ENCODE measurements at places on chromosomes 13 and 19. TPM values are rescaled to one million over a fixed set of nuclear protein-coding genes. Genes with fewer than 3 reads are reported as not detected.

The COX6B2 gene
- total RNA-seq = 2.8 TPM

The KLK10 gene
- total RNA-seq = not detected

The SIGLEC10 gene
- not detected for total RNA-seq

The IZUMO2 gene
- not detected for total RNA-seq

The FCAR gene
- total RNA-seq = not detected

The SHANK1 gene
- total RNA-seq = 19.0 TPM

The ZNF430 gene
- 19.9 TPM for total RNA-seq

The POP4 gene
- 37.9 TPM for total RNA-seq
